ENCODE measurements at places on chromosomes 2 and 18.

- DNase-seq = no peak
Measured at GRCh38 chr18:76174451-76174850, 320.6 kb downstream of the ZNF516 start.

DNA sequence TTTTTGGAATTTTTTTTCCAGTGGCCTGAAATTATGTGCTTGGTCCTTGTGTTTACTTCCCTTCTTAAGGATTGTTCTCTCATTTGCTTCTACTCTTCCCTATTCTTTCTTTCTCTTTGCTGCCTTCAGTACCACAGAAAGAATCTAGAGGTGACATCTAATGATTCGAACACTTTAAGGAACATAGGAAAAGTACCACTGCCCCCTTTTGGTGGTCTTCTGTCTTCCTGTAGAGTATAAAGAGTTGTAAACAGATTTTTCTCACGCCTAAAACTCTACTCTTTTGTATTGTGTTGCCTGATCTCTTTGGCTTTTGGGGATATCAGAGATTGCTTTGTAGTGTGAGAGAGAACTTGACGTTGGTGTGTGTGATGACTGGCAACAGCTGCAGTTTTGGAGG is 7.0 kb upstream of the SCTR start:
- DNase-seq = no peak

DNA sequence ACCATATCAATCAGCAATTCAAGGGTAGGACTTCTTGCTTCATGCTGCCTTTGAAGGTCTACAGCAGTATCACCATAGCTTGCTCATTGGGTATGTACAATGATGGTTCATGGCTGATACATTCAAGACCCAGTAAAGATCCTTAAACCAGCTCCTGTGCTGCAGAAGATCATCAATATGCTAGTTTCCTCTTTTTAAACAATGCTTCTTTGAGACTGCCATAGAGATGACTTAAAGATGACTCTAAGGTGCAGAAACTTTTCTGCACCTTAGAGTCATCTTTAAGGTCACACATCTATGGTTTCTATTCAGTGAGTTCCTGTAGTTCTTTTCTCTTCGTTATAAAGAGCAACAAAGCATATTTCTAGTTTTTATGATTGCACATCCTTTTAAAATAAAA is 102.8 kb upstream of the KLHL14 start:
- no peak for DNase-seq

DNA sequence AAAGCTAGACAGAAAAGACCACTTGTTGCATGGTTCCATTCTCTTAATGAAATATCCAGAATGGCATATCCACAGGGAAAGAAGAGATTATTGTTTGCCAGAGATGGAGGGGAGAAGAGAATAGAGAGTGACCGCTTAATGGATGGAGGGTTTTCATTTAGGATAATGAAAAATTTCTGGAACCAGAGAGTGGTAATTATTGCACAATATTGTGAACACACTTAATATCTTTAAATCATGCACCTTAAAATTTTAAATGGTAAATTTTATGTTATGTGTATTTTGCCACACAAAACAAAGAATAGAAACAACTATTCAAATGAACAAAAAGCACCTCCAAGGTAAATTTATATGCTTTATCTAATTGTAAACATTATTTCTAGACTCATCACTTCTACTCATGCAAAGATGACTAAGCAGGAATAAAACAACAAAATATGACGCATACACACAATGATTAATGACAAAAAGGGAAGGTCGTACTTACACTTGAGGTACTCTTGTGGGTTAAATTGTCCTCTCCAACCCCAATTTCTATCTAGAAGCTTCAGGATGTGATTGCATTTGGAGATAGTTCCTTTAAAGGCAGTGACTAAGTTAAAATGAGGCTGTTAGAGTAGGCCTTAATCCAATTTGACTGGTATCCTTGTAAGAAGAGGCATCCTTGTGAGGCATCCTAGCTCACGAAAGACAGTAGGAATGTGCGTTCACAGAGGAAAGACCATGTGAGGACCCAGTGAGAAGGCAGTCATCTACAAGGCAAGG is 18.7 kb upstream of the DHRS9 start:
- no peak for DNase-seq

DNA sequence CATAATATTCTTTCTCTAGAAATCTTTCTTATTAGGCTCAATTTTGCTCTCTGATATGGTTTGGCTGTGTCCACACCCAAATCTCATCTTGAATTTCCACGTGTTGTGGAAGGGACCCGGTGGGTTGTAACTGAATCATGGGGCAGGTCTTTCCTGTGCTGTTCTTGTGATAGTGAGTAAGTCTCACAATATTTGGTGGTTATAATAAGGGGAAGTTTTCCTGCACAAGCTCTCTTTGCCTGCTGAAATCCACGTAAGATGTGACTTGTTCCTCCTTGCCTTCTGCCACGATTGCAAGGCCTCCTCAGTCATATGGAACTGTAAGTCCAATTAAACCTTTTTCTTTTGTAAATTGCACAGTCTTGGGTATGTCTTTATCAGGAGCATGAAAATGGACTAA is 73.8 kb downstream of the CAVIN2 start:
- no peak for DNase-seq

- DNase-seq = no peak
Measured at GRCh38 chr2:194721227-194721626, 935.8 kb upstream of the SLC39A10 start.

DNA sequence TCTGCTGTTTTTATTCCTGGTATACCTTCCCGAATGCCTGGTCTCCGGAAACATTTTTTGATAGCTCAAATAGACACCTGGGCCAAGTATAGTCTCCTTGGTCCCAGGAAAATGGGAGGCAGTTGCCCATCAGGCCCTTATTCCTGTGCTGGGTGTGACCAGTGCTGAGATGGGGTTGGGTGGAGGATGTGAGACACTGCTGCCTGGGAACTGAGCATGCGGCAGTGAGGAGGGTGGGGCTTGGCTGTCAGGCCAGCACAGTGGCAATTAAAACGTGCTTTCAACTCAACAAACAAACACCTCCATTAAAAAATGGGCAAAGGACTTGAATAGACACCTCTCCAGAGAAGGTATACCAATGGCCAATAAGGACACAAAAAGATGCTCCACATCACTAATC is 12.5 kb downstream of the KLHL29 start:
- DNase-seq = no peak

DNA sequence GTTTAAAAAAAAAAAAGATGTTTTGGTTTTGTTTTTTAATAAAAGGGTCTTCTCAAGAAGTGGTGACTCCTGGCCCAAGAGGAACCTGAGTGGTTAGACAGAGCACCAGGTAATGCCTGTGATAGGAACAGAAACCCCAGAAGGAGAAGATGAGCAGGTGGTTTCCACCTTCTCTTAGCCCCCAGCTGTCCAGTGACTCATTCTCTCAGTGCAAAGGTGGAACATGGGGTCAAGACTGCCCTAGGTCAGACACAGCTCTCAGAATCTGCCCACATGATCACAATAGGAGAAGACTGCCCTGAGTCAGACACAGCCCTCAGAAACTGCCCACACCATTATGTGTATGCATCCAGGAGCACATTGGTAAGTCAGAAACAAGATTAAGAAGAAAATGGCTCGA is 61.8 kb downstream of the TBC1D8 start:
- no peak for DNase-seq

DNA sequence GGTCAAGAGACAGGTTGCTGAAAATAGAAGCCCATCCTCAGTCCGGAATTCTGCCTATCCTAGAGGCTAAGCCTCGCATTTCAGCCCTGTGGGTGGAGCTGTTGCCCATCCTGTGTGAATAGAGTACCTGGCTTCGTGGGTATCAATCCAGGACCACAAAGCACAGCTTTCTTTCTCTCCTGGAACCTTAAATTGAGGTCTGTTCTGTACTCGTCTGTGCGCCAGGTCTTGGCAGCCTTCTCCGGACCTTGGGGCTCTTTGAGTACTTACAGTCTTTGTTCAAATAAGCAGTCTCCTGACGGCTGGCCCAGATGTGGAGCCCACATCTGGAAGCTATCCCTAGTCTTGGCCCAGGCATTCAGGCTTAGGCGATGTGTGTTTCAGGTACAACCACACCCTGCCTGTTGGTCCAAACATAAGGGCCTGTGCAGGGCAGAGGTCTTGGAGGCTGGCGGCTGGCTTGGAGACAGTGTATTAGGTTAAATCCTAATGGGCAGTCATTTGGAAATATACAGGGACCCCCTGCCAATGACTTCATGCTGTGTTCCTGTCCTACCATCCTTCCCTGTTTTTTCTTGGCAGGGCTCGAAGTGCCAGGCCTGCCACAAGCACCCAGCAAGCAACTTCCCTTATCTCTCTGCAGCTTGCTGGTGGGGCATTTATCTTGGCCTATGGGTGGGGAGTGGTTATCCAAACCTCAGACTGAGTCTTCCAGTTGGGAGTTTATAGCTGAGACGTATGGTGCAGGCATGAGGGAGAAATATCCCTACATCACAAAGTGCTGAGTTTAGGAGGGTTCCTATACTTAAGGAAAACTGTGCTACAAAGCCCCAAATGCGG is 294.1 kb downstream of the BCL2 start:
- DNase-seq = no peak

DNA sequence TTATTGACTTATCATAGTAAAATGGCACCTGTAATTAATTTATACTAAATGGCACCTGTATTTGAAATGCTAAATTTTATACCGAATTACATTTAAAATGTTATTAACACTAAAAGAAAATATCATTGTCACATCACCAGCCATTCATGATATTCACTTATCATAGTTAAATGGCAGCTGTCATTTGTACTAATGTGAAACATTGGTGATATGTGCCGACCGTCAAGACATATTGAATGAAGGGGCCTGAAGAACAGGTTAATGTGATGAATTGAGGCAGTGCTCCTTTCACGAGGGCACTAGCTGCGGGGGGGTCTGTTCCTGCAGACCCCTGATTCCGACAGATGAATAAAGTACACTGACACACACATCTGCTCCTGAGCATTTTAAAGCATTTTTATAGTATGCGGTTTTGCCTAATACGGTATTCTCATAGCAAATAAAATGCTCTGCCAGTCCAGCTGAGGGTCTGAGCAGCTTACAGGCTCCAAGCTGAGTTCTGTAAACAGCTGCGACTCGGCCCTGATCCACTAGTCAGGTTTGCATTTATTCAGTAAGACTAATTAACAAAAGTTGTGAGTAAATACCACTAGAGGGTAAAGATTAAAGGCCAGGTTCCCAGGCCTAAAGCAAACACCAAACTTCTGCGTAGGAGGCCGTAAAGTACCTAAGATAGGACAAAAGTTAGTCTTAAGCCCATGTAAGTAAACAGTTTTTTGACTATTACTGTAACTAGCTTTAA is 593.4 kb upstream of the NETO1 start:
- no peak for DNase-seq

- DNase-seq = peak; percentile 43
Measured at GRCh38 chr18:76801567-76802505, 20.5 kb upstream of the ZNF236 start.

- no peak for DNase-seq
Measured at GRCh38 chr2:127516041-127516762, 10.1 kb downstream of the IWS1 start.

- DNase-seq = no peak
Measured at GRCh38 chr2:239429473-239430350, 28.9 kb upstream of the HDAC4 start.

GRCh38 chr18:26689226-26689879 is 141.0 kb upstream of the KCTD1 start:
- no peak for DNase-seq

DNA sequence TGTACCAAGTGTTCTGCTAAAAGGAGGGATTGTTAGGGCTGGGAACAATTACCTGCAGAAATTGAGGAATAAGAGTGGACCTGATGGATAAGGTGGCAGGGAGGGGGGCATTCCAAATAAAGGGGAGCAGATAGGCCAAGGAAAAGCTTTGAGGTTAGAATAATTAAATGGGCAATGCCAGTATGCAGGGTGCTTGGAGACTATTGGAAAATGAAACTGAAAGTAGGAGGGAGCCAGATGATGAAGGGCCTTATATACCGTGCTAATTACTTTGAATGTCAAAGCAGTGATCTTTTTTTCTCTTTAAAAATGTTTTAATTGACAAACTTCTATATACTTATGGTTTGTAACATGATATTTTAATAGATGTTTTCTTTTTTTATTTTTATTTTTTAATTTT is 42.9 kb downstream of the MMADHC start:
- DNase-seq = no peak

GRCh38 chr18:12283256-12283655 is 24.8 kb upstream of the TUBB6 start:
- no peak for DNase-seq

GRCh38 chr2:134284119-134284670 is 30.3 kb downstream of the MGAT5 start:
- DNase-seq = no peak

- DNase-seq = no peak
Measured at GRCh38 chr2:153196378-153197058, 282.0 kb downstream of the RPRM start.

- peak; percentile 24 for DNase-seq
Measured at GRCh38 chr18:59550174-59550516, 147.1 kb downstream of the CCBE1 start.

- DNase-seq = peak; percentile 57
Measured at GRCh38 chr2:119760237-119760955, 674 bp downstream of the PTPN4 start.

- peak; percentile 90 for DNase-seq
Measured at GRCh38 chr18:35695803-35696202, 114.3 kb downstream of the GALNT1 start.

DNA sequence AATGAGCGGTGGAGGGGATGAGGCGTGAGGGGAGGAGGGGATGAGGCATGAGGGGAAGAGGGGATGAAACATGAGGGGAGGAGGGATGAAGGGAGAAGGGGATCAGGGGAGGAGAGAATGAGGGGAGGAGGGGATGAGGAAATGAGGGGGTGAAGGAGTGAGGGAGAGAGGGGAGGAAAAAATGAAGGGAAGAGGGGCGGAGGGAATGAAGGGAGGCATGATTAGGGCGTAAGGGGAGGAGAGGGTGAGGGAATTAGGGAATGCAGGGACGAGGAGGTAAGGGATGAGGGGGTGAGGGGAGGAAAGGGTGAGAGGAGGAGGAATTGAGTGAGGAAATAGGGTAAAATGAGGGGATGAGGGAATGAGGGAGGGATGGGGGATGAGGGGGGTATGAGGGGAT is 40.5 kb downstream of the AQP12A start:
- no peak for DNase-seq

GRCh38 chr2:201452058-201452921 is 750 bp downstream of the STRADB start:
- peak; percentile 37 for DNase-seq
